ENCODE measurements at places on chromosomes 11 and 22.

GRCh38 chr11:12798609-12799011 is 124.4 kb downstream of the TEAD1 start:
- no peak for DNase-seq

DNA sequence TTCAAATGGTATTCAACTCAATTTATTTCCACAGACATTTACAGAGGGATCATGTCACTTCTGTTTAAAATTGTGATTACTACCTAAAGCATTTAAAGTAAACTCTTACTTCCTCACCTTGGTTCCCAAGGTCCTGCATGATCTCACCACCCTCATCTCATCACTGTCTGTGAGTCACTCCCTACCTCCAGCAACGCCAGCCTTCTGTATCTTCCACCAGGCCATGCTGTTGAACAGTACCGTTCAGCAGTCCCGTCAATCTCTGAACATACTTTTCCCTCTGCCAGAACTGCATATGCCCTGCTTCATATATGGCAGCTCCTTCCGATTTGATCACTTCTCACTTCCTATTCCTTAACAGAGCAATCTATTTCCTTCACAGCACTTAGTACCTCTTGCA is 2.0 kb downstream of the FBXO3 start:
- no peak for DNase-seq

DNA sequence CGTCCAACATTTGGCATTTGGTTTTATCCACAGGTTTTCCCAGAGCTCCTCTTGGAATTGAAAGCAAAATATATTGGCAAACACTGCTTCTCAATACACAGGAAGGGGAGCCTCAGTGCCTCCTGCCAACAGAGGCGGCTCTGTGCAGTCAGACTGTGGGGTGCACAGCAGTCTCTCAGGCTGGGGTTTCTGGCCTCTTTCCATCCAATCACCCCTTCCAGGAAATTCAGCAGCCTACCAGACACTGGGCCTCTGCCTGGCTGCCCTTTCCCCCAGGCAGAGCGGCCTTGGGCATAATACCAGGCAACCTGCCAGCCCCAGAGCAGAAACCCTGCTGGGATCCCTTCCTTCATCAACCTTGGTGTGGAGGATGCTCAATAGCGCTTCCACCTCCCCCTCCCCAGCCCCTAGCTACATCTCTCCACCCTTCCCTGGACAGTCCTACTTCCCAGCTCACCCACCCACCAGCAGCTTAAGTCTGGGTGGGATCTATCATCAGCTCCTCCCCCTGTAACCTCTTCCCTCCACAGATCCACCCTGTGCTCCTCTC is 17.8 kb upstream of the RAPSN start:
- DNase-seq, result peak; percentile 18

DNA sequence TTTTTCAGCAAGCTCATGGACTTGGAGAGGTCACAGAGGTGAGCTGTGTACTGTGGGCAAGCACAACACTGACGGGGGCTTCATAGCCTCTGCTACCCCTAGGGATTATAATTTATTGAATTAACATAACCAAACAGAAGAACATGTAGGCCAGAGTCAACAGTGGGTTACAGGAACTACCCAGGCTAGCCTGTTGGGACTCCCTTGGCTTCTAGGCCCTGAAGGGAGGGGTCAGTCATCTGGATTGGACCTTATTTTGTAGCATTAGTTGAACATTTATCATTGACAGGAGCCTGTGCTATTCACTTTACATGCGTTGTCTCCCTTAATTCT is 56.9 kb downstream of the KREMEN1 start:
- DNase-seq, result no peak

DNA sequence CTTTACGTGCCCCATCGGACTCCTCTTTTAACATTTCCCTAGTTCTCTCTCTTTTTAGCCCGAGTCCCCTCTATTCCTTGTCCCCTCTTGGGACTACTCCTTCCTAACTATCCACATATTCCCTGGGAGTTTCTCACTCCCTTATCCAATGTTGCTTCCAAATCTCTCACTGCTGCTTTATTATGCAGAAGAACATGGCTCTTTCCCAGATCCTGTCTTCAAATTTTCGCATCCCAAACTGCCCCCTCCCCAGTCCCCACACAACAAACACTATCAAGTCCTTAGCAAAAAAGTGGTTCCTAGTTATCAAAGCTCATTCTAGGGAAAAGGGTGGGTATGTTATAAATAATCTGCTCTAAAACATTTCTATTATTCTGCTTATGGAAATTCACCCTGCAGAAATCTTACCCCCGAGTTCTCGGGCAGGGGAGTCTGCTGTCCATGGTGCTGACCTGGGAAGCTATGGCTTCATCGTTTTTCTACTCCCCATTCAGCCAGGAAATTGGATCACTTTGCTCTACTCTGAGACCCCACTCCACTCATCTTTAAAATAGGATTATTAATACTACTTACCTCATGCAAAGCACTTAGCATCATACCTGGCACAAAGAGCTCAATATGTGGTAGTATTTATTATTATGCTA is 393.5 kb downstream of the BUD13 start:
- DNase-seq, result no peak

- no peak for DNase-seq
These were observed 14.0 kb downstream of the MYRF start for GRCh38 chr11:61766353-61766841.

- DNase-seq, result no peak
These were observed 9.4 kb downstream of the SLCO2B1 start for GRCh38 chr11:75160220-75160757.

- DNase-seq, result no peak
These were observed 23.8 kb downstream of the IGHMBP2 start for GRCh38 chr11:68927280-68928135.

DNA sequence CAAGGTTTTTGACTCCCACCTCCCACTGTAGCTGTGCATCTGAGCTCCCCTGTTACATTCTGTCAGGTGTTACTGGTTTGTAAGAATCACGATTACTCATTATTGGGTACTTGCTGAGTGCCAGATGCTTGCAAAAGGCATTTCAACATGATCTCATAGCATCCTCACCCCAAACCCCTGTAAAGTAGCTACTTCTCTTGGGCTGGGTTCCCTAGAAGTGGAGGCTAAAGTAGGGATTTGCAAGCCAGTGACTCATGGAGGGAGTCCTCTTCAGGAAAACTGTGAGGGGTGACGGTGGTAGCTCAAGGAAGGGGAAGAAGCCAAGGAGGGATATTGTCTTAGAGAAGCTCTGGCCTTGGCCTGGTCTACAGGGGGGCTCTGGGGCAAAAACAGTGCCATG is 78.6 kb downstream of the TIMP3 start:
- peak; percentile 48 for DNase-seq

- DNase-seq, result no peak
These were observed 1234.7 kb downstream of the TBC1D22A start for GRCh38 chr22:47997052-47997590.

DNA sequence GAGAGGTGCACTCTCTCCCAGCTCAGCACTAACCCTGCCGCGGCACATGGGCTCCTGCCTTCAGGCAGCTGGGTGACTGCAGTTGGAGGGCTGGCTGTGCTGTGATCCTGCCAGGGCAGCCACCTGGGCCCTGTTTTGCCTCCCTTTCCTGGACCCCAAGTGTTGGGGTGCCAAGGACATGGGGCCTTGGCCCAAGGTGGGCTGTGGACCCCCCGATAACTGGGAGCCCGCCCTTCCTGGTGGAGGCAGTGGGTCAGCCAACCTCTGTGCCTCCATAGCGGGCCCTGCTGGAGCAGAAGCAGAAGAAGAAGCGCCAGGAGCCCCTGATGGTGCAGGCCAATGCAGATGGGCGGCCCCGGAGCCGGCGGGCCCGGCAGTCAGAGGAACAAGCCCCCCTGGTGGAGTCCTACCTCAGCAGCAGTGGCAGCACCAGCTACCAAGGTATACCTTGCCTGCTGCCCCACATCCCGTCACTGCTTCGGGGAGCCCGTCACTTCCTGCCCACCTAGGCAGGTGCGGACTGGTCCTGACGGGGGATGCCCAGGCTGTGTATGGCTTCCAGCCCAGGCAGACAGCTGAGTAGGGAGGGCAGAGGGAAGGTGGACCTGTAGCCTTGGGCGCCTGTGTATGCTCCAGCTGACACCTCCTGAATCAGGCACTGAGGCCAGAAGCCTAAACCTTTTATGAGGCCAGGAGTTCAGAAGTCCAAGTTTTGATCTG is 8.9 kb downstream of the TUB start:
- DNase-seq, result no peak

DNA sequence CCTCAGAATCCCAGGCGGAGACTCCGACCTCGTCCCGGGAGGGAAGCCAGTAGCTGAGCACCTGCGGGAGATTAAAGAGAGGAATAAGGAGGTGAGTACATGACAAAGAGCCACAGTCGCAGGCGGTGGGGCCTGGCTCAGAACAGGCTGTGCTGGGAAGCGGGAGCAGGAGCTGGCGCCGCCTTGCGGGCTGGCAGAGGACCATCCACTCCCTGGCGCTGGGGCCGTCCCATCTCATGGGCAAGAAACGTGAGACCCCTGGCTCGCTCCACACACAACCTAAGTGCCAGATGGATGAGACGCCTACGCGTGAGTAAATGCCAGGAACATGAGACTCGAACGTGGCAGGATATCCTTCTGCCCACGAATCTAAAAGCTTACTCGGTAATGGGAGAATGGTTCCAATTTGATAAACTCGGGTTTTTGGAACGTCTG is 6.3 kb downstream of the CEND1 start:
- peak; percentile 90 for DNase-seq

GRCh38 chr11:70568814-70569617 is 170.7 kb downstream of the CTTN start:
- DNase-seq, result no peak

DNA sequence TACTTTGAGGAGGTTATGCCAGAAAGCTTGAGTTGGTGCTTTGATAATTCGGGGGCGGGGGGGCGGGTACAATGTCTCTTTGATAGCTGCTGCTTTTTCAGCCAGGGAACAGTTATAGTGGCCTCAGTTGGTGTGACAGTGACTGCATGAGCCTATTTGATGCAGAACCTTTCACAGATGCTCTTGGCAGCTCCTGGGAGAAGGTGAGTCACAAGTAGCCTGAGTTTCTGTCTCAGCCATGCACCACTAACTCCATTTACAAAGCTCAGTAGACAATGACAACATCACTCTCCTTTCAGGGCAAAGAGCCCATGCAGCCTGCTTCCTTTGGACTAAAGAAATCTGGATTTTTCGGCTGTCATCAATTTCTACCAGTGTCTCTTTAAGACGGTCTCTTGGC is 42.1 kb upstream of the SEZ6L start:
- no peak for DNase-seq

DNA sequence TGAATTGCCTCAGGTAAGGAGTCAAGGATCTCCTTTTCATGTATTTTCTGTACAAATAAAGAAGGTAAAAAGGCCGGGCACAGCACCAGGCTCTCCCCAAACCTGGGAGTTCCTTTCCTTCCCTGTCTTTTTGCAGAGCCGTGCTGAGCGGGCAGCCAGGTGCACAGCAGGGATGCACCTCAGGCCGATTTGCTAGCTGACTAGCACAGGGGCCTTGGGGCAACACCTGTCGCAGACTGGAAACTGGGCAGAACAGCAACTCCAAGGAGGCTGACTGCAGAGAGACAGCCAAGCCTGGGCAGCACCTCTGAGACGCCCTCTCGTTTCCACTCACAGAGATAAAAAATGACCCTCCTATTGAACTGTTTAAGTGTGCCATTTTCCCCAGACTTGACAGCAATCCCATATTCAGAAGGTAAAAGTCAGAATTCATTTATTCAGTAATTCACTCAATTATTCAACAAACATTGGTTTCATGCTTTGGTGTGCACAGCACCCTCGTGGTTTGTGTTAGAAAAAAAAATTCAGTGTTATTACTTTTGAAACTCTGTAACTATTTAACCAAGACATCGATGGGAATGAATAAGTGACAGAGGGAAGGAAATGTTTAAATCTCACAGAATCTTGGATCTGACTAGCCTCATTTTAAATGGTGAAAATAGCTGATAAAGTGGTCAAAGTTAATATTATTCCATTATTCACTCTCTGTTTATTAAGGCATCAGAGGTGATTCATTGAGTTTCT is 120.9 kb downstream of the GALNT18 start:
- no peak for DNase-seq

DNA sequence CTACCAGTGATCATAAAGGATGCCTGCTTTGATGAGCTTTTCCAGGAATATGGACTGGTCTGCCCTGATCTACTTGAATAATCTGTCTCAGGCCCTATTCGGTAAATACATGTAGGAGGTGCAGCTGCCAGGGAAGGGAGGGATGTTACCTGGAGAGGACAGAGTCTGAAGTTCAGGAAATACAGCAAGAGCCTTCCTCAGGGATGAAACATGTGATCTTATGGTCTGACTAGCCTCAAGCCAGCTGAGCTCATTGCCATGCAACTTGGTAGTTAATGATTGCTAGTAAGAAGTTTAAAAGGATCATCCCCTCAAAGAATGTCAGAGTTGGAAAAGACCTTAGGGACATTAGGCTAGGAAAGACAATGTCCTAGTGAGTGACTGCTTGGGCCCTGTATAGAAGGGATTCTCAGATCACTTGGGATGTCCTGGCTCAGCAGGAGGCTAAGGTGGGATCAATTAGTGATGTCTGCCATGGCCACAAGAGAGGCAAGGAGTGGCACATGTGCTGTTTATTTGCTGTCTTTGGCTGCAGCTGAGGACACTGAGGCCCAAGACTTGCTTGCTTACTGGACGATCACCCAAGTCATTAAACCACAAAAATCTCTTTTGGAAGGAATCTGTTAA is 18.5 kb downstream of the PTPRJ start:
- DNase-seq, result peak; percentile 24

DNA sequence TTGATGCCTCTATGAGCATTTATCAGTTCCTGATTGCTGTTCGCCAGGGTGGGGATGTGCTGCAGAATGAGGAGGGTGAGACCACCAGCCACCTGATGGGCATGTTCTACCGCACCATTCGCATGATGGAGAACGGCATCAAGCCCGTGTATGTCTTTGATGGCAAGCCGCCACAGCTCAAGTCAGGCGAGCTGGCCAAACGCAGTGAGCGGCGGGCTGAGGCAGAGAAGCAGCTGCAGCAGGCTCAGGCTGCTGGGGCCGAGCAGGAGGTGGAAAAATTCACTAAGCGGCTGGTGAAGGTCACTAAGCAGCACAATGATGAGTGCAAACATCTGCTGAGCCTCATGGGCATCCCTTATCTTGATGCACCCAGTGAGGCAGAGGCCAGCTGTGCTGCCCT is 2.7 kb downstream of the FEN1 start:
- no peak for DNase-seq

- DNase-seq, result no peak
These were observed 49.8 kb downstream of the SMCO4 start for GRCh38 chr11:93493252-93493897.

- DNase-seq, result no peak
These were observed 49.7 kb downstream of the PANX1 start for GRCh38 chr11:94178331-94178730.

GRCh38 chr11:1310772-1311468 is 1.5 kb upstream of the TOLLIP start:
- no peak for DNase-seq

- no peak for DNase-seq
These were observed 1168.1 kb downstream of the LRRC4C start for GRCh38 chr11:40291329-40291728.
